Mucosa of gallbladder (tissue), 1 donor: ENCODE measurements at places on chromosomes 1 and 21. TPM values are rescaled to one million over a fixed set of nuclear protein-coding genes. Genes with fewer than 3 reads are reported as not detected.

The PTPN7 gene
- total RNA-seq: 9.3 TPM

The LRRC3 gene
- total RNA-seq: 15.6 TPM

The TMEM51 gene
- total RNA-seq: 43.7 TPM

GRCh38 chr1:83029916-83030315 lies 969.0 kb downstream of the TTLL7 start:
- DNase-seq: no peak

- DNase-seq: no peak
These were observed at the start of gene CLCA1 for GRCh38 chr1:86468501-86468977. Gene CLCA1, plus strand, starts transcription at chr1:86468927. Its CDS starts 45 bp downstream, at chr1:86468972.

DNA sequence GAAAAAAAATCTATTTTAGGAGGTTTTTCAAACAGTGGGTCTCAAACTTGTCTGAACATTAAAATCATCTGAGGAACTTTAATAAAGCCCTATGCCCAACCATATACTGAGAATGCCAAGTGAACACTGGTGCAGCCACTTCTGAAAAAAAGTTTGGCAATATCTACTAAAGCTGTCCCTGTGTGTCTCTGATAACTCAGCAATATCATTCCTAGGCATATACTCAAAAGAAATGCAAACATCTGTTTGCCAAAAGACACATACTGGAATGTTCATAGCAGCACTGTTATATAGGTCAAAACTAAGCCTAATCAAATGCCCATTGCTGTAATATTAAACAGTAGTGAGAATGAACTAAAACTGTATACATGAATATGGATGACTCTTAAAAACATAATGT lies 74.2 kb upstream of the RGS4 start:
- no peak for DNase-seq
